Left hindlimb (tissue), 1 donor: ENCODE measurements at places on chromosomes 3 and 15.

DNA sequence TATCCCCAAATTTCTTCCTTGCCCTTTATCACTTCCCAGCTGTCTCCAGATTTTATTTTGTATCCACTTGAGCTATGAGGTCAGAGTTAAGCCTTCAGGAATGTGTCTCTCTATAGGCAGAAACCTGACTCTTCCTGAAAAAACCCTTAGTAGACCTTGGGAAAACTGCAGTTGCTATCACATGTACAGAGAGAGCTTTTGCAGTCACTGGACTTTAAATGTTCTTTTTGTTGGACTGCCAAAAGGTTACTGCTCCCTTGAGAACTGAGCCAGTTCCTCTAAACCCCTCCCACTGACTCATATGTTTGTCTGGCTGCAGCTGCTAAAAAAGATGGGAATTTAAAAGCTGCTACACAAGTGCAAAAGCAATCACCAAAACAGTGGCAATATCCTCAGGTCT lies 169.1 kb upstream of the CCDC54 start:
- peak; percentile 76 for DNase-seq

DNA sequence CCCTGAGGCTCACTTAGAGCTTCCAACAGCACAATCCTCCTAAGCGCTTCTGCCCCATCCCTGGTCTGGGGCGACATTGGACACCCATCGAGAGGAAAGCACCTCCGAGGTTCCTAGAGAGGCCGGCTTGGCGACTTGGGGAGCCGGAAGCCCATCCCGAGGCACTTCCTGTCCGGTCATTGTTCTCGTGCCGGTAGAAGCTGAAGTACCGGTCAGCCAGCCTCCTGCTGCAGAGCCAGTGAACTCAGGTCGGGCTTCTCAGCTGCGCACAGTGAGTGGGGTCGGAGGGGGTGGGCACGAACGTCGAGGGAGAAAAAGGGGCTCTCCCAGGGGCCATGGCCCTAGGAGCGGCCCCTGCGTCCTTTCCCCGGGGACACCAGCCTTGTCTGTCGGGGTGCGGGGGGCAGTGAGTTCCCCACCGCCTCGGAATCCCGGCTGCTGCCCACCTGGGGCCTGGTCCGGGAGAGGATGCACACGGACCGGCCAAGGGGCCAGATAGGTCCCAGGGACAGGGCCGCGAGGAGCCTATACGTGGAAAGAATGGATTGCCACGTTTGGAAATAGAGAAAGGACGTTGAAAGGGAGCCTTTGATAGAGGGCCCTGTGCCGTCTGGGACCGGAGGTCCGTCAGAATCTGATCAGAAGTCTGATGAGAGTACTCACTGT lies at the start of gene ZNF35:
Gene ZNF35 (plus strand): TSS at position 169 of the 666 bp plus-strand sequence. CDS start 2,336 bp downstream, outside the sequence.
- peak; percentile 84 for DNase-seq

GRCh38 chr3:16516695-16517481 lies 3.4 kb upstream of the RFTN1 start:
- no peak for DNase-seq

DNA sequence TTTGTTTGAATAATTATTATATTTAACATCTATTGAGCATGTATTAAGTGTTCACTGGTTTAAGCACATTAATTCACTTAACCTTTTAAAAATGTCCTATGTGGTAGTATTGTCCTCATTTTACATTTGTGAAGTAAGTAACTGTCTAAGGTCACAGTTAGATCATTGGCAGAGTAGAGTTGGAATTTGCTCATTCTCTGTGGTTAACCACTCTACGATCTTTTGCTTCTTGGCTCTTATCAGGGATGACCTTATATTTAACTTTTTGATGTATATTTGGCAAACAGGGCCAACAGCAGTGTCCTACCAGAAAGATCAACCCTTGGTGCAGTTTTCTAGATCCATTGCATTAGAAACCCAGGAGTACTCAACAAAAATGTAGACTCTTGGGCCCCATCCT lies 34.0 kb downstream of the PXK start:
- no peak for DNase-seq

GRCh38 chr15:35168464-35168863 lies 83.4 kb upstream of the NANOGP8 start:
- DNase-seq: no peak

- DNase-seq: no peak
Measured at GRCh38 chr15:61888074-61888780, 172.0 kb downstream of the VPS13C start.

GRCh38 chr15:71426792-71427191 lies 311.5 kb downstream of the THSD4 start:
- no peak for DNase-seq

DNA sequence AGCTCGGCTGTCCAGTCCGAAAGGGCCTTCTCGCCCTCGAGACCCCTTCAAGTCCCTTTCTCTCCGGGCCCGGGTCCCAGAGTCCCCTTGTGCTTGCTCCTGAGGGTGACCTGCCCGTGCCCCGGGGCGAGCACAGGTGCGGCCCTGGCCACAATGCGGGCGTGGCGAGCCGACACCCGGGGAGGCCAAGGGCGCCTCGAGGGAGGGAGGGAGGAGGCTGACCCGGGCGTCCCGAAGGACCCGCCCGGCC lies 810 bp upstream of the MEF2A start:
- no peak for DNase-seq

- no peak for DNase-seq
Measured at GRCh38 chr3:127809611-127810010, 12.7 kb downstream of the MGLL start.

DNA sequence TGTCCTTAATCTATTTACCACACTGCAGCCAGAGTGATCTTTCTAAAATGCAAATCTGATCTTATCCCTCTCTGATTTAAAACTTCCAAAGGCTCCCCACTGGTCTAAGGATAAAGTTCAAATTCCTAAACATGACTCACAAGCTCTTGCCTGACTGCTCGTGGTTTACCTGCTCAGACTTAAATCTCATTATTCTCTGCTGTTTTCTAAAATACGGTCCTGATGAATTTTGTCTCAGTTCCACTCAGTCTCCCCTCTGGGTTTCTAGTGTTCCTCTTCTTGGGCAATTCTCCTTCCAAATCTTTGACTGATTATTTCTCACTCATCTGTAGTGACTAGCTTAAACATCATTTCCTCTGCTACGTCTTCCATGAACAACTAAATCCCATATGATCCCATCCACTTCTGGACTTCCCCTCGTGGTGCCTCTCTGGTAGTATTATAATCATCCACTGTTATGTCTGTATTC lies 108.3 kb downstream of the P3H2 start:
- no peak for DNase-seq

GRCh38 chr3:176378789-176379188 lies 818.5 kb downstream of the TBL1XR1 start:
- no peak for DNase-seq

GRCh38 chr3:23826382-23827064 lies 20.8 kb downstream of the UBE2E1 start:
- no peak for DNase-seq

- no peak for DNase-seq
Measured at GRCh38 chr3:74267588-74268184, 346.8 kb downstream of the CNTN3 start.

GRCh38 chr15:48941904-48942303 lies 21.8 kb downstream of the SHC4 start:
- DNase-seq: no peak

GRCh38 chr3:142072816-142073215 lies 76.5 kb downstream of the TFDP2 start:
- DNase-seq: no peak

DNA sequence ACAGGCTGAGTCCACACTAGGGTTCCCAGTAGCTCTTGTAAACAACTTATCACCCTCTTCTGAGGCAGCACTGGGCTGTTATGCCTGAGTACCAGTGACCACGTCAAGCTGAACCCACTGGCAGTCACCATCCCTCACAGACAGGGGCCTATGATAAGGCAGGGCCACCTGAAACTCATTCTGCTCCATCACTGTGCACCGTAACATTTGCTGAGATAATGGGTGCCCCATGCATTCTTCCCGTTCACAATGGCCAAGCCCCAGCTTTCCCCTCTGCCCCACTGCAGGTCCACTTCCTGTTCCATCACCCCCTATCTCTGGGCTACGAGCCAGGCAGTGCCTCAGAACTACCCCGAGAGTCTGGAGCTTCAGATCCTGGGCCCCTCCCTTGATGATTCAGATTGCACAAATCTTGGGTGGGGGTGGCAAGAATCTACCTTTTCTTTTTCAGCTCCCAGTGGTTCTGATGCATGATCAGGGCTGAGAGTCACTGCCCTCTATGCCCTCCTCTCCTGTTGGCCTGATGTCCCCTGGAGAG lies 158.0 kb downstream of the RAB11A start:
- no peak for DNase-seq

DNA sequence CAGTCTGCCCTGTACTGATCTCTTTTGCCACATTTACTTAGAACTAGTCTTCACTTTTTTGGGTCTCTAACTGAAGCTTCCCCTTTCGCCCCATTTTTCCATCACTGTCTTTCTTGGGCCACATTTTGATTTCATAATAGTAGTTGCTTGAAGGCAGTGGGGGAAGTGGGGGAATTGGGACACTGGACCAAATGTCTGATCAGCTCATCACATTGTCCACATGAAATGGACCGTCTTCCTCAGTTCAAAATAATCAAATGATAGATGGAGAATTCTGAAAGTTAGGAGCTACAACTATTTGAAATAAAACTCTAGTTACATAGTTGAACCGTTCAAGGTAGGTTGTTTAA lies 747 bp downstream of the PDCD6IP start:
- DNase-seq: no peak

DNA sequence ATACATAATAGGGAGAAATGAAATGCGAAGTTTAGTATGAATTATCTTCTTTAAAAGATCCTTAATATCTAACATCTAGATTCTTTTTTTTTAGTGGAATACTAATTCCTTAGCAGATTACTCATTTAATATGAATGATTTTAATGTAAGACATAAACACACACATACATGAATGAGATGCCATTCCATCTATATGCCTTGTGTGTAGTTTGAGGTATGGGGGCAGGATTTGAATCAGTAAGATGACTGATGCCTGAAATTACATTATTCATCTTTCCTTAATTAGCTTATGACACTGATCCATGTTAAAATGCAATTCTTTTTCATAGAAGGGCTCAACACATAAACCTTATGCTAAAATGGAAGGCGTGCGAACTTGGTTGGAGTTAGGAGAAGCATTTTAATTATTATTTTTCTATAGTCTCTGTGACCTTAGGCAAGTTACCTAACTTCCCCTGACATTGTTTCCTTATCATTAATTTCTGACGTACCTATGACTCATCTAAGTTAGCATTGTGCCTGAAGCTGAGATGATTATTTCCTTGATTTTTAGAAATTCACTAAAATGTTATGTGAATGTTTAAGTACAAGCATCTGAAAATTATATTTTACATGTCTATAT lies 10.8 kb upstream of the BNIP2 start:
- no peak for DNase-seq

DNA sequence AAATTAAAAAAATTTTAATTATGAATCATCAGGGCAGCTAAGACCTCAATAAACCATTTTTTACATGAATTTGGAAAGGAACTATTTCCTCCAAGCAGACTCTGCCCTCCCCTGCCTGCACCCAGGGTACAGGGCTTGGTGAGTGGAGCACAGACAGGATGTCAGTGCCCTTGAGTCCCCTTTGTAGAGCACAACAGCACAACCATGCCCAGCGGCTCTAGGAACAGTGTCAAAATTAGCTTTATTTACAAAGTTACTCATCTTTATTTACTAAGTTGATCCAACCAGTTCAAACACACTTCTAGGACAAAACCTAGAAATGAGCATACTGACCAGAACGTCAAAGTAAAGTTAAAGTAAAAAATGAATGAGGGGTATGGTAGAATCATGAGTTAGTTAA lies 90.6 kb upstream of the TSC22D2 start:
- DNase-seq: no peak

DNA sequence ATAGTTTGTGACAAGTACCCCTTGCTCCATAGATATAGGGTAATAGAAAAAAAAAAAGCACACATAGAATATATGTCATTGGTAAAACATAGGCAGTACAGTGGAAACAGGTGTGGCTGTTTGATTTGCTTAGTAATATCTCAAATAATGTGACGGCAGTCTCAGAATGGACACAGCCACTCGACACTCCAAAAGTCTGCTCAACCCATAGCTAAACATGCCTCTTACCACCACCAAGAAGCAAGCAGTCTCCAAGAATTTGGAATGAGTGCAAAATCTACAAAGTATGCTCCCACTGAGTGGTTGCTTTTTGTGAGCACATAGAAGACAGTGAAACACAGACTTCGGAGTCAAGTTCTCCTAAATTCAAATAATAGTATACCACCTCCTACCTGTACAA lies 43.0 kb downstream of the RAB27A start:
- DNase-seq: no peak

- DNase-seq: no peak
Measured at GRCh38 chr3:12922306-12922705, 80.9 kb upstream of the RPL32 start.

DNA sequence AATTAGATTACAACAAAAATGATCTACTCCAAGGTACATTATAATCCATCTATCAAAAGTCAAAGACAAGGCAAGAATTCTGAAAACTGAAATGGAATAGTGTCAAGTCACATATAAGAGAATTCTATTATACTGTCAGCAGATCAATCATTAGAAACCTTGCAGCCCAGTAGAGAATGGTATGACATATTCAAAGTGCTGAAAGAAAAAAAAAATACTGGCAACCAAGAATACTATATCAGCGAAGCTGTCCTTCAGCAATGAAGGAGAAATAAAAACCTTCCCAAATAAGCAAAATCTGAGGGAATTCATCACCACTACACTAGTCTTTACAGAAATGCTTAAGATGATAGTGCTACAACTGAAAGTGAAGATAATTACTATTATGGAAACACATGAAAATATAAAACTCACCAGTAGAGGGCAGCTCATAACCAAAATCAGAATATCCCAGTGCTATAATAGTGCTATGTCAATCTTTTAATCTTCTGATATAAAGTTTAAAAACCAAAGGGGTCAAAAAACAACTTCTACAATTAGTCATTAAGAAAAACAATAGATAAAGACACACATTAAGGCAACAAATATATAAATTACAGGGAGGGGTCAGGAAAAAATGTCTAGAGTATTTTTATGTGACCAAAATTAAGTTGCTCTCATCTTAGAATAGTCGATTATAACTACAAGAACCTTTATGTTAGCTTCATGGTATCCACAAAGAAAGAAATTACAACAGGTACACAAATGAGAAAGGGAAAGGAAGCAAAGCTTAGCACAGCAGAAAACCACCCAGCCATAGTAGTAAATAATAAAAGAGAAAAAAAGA lies 190.7 kb upstream of the CNTN6 start:
- DNase-seq: no peak
